ENCODE measurements at places on chromosomes 16 and 17. TPM values are rescaled to one million over a fixed set of nuclear protein-coding genes. Genes with fewer than 3 reads are reported as not detected.

GRIN2A gene
- total RNA-seq: not detected

DNA sequence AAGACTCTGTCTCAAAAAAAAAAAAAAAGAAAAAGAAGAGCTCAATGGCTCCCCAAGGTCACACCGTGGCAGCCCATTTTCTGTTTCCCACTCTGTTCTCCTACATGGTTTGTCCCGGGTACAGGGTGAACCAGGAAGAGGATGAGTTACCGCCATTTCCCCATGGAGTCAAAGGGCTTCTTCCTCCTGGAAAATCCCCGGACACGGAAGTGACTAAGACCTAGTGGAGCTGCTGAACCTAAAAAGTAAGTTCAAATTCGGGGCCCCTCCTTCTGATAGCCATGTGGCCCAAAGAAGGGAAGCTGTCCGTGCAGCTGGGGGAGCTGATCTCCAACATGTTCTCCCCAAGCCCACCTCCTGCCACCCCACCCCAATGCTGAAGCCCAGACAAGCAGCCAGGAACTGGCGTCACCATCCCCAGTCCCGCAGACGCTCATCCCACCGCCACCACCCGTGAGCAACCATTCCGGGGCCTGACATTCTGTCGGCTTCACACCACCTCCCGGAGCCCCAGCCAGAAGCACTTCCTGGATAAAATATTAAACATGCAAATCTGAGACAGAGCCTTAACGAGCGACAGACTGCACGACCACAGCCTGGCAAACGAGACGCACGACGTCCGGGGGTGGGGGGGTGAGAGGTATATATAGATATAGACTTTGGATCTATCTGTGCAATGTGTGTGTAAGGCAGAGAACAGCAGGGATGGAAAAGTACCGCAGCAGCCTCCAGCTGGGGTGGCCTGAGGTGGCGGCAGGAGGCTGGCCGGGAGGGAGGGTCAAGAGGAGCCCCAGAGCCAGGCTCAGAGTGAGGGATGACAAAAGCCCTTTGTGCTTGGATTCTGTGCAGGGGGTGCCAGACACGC lies 17.6 kb downstream of the EPOP start:
- no peak overlapping the region for H3K4me3 ChIP-seq
- H3K4me1 ChIP-seq: peaks cover 10% of the 10 kb centered on the region
- H3K27me3 ChIP-seq: peaks cover 19% of the 10 kb centered on the region
- DNase-seq: no peak
- no peaks in the 10 kb centered on the region for H3K36me3 ChIP-seq

DNA sequence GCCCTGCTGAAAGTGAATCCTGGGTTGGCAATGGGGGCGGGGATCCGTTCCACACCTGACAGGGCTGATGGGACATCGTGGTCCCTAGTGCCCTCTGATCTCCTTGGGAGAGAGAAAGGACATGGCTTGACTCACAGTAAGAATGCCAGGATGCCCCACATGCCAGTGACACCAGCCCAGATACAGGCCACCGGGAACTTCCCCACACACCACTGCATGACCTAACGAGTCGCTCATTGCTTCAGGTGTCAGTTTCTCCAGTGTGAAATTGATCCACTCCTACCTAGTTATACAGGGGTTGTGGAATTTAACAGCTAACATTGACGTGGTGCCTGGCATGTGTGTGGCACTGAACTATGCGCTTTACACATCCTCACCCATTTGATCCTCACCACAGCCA lies 7.5 kb downstream of the CD300LG start:
- no peaks in the 10 kb centered on the region for H3K4me1 ChIP-seq
- H3K4me3 ChIP-seq: no peak overlapping the region
- peaks cover 21% of the 10 kb centered on the region for H3K27me3 ChIP-seq
- DNase-seq: no peak

DNA sequence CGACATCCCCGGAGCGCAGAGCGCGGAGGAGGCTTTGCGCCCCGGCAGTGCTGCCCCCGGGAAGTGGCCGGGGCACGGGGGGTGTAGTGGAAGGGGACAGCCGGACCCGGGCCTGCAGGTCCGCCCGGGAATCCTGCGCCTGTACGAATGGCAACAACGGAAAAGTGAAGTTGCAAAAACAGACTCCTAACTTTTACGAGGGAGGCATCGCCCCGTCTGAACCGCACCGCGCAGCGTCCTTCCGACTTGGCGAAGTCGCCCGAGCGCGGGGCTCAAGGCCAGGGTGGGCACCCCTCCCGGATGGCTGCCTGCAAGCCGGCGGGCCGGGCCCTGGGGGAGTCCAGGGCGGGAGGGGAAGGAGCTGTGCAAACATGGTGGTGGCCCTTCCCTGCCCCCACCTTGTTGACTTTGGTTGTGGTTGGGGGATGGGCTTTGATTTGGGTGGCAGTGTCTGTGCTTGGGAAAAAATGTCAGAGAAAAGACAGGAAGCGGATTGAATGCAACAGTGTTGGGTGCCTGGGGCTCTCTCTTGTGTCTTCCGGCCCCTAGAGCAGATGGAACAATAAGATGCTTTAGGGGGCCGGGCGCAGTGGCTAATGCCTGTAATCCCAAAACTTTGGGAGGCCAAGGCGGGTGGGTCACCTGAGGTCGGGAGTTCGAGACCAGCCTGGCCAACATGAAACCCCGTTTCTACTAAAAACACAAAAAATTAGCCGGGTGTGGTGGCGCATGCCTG lies 675 bp downstream of the RNF213 start:
- peak overlapping the region; percentile 76 for H3K27ac ChIP-seq
- no peaks in the 10 kb centered on the region for H3K27me3 ChIP-seq
- peak; percentile 88 for DNase-seq

- DNase-seq: no peak
- H3K4me3 ChIP-seq: no peak overlapping the region
- H3K27ac ChIP-seq: no peak overlapping the region
- no peaks in the 10 kb centered on the region for H3K27me3 ChIP-seq
Measured at GRCh38 chr17:40159456-40159855, 17.8 kb upstream of the RAPGEFL1 start.
